Activated T-helper 17 cell treated with anti-CD3 and anti-CD28 coated beads, Interleukin-2, amount 50 U/mL, for 72 hours (primary cell): ENCODE measurements at places on chromosomes 7 and 10. TPM values are rescaled to one million over a fixed set of nuclear protein-coding genes. Genes with fewer than 3 reads are reported as not detected.
A peak's percentile ranks its signal among the peaks of the same experiment; 100 is the strongest.

The CPVL gene
- 0.63 TPM for total RNA-seq

The NUTM2B gene
- total RNA-seq, result 0.45 TPM

The TMEM140 gene
- 16.6 TPM for total RNA-seq

The SGPL1 gene
- 23.9 TPM for total RNA-seq

The PSD gene
- total RNA-seq, result 3.0 TPM

The ASIC3 gene
- total RNA-seq, result 9.0 TPM

The OR2A12 gene
- not detected for total RNA-seq

The LIPM gene
- not detected for total RNA-seq

DNA sequence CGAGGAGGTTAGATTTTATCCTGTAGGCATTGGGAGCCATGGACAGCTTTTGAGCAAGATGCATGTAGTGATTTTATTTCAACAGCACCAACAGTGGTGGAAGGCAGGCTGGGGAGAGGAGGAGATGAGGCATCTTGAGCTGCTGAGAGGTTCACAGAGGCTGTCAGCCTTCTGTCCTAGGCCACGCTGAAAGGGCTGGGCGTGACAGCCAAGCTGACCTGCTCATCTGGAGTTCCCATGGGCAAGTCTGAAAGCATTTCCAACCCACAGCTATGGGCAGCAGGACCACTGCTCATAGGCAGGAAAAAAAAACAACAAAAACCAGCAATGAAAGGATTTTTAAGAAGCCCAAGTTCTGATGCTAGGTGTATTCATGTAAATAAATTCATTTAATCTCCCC, 7.7 kb downstream of the NEURL1 start:
- H3K36me3 ChIP-seq, result no peaks in the 10 kb centered on the region
- H3K27ac ChIP-seq, result no peak overlapping the region
- H3K4me1 ChIP-seq, result peaks cover 16% of the 10 kb centered on the region

GRCh38 chr7:77202481-77202976, 2.9 kb upstream of the FGL2 start:
- peaks cover 16% of the 10 kb centered on the region for H3K4me1 ChIP-seq
- no peaks in the 10 kb centered on the region for H3K27me3 ChIP-seq
- no peaks in the 10 kb centered on the region for H3K36me3 ChIP-seq
- no peak overlapping the region for H3K4me3 ChIP-seq

DNA sequence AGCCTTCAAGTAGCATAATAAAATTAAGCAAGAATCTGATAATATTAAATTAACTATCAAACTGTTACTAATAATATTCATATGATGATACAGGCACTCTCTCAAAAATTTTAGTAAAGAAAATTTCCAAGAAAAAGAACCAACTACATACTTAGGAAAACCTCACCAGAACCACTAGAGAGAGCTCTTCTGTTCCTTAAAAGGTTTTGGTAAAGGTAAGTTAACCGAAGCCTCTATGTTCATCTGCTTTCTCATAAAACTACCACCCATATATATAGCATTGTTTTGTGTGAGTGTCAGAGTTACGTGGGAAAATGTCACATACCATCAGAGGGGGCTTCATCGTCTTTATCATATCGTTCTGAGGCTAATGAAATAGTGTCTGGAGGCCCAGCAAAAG, 20.7 kb downstream of the SKAP2 start:
- ATAC-seq, result no peak
- no peaks in the 10 kb centered on the region for H3K27me3 ChIP-seq
- no peak overlapping the region for H3K27ac ChIP-seq
- no peaks in the 10 kb centered on the region for H3K36me3 ChIP-seq

GRCh38 chr10:102645741-102646609, 1.7 kb downstream of the TRIM8 start:
- H3K4me1 ChIP-seq, result peaks cover 33% of the 10 kb centered on the region
- ATAC-seq, result peak; percentile 64
- peaks cover 59% of the 10 kb centered on the region for H3K36me3 ChIP-seq
- H3K4me3 ChIP-seq, result peak overlapping the region; percentile 99
- no peaks in the 10 kb centered on the region for H3K27me3 ChIP-seq

DNA sequence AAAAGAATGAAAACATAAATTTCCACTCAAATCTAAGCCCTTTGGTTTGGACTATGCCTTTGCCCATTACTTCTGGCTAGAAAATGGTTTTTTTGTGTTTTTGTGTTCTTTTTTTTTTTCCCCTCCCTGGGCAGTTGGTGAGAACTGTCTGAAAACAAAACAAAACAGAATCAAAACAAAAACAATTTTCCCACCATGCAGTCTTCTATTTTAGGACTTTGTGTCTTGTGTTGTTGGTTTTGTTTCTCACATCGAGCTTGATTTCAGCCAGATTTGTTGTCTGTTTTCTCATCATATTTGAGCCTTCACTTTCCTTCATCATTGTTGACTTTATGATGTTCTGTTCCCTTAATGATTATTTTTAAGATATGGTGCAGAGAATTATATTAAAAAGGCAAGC, 206.3 kb downstream of the MACC1 start:
- H3K4me3 ChIP-seq, result no peak overlapping the region
- ATAC-seq, result no peak
- H3K27ac ChIP-seq, result no peak overlapping the region
- H3K36me3 ChIP-seq, result no peaks in the 10 kb centered on the region
- H3K27me3 ChIP-seq, result no peaks in the 10 kb centered on the region

GRCh38 chr10:63155388-63156020, 22.4 kb downstream of the NRBF2 start:
- H3K36me3 ChIP-seq, result peaks cover 52% of the 10 kb centered on the region
- ATAC-seq, result no peak
- no peaks in the 10 kb centered on the region for H3K27me3 ChIP-seq
- H3K4me3 ChIP-seq, result no peak overlapping the region

DNA sequence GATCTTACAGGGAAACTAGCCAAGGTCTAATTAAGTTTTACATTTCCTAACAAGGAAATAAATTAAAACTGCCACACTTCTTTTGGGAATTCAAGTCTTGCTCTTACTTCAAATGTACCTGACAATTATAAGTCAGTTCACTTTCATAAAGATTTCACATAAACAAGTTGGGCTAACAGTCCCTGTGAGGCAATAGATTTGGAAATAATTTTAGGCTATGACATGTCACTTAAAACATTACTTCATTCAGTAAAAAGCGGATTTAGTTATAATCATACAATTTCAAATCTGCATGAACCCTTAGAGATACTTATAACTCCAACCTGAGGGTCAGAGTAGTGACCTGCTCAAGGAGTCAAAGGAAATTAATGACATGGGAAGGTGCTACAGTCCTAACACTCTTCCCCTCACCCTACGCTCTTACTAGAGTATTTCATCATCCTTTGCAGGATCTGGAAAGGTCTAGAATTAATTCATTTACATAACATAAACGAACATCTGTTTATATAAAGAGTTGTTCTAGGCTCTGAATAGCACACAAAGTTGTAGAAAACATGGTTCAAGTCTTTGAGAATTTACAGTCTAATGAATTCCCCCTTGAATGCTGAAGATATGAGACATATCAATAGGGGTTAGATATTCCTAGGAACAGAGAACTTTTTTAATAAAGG, 32.3 kb upstream of the DNAJB12 start:
- no peaks in the 10 kb centered on the region for H3K4me1 ChIP-seq
- H3K4me3 ChIP-seq, result no peak overlapping the region
- no peak overlapping the region for H3K27ac ChIP-seq
- ATAC-seq, result no peak

GRCh38 chr10:6115824-6116350, 27.1 kb downstream of the RBM17 start:
- no peak overlapping the region for H3K4me3 ChIP-seq
- no peak overlapping the region for H3K27ac ChIP-seq
- H3K36me3 ChIP-seq, result peaks cover 61% of the 10 kb centered on the region
- no peaks in the 10 kb centered on the region for H3K27me3 ChIP-seq
- ATAC-seq, result no peak

GRCh38 chr7:106140406-106141173, 28.5 kb upstream of the SYPL1 start:
- no peak for ATAC-seq
- H3K27ac ChIP-seq, result no peak overlapping the region
- H3K4me1 ChIP-seq, result no peaks in the 10 kb centered on the region
- peaks cover 7% of the 10 kb centered on the region for H3K27me3 ChIP-seq
- no peaks in the 10 kb centered on the region for H3K36me3 ChIP-seq

DNA sequence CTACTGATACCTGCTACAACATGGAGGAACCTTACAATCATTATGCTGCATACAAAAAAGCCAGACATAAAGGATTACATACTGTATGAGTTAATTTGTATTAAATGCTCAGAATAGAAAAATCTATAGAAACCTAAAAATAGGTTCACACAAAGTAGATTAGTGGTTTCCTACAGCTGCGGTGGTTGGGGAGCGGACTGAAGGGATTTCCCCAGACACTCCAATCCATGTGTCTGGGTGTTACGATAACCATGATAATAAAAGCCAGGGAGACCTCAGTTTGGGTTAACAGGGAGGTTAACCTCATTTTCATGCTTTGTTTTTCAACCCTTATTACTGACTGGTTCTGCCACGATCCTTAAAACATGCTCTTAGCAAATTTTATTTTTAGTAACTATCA, 355.9 kb downstream of the KCNMA1 start:
- H3K27me3 ChIP-seq, result peaks cover 11% of the 10 kb centered on the region
- no peak for ATAC-seq

DNA sequence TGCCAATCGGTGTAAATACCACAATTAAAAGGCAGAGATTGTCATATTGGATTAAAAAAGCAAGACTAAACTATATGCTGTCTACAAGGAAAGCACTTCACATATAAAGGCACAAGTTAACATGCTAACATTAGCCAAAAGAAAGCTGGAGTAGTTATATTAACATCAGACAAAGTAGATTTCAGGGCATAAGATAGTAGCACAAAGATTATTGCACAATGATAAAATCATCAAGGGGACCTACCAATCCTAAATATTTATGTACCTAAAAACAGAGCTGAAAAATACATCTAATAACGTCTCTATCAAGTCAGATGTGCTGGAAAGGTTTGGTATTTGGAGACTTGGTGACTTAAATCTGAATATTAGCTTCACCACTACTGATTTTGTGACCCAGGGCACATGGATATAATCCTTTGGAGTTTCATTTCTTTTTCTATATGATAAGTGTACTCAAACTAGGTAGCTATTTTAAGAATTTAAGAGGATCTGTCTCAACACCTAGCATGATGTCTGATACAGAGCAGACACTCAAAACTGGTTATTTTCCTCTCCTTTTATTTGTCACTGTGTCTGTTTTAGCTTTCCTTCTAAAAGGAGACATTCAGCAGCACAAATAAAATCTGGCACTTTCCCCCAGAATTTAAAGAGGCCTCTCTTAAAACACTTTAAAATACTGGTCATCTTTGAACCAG, 156.5 kb downstream of the DOCK4 start:
- no peak overlapping the region for H3K27ac ChIP-seq
- H3K4me1 ChIP-seq, result no peaks in the 10 kb centered on the region
- ATAC-seq, result no peak
- H3K27me3 ChIP-seq, result peaks cover 7% of the 10 kb centered on the region

- H3K27me3 ChIP-seq, result no peaks in the 10 kb centered on the region
- H3K27ac ChIP-seq, result no peak overlapping the region
- no peak overlapping the region for H3K4me3 ChIP-seq
- peaks cover 8% of the 10 kb centered on the region for H3K4me1 ChIP-seq
- no peak for ATAC-seq
Observed at GRCh38 chr10:93272884-93273675, 199.4 kb downstream of the CYP26A1 start.

DNA sequence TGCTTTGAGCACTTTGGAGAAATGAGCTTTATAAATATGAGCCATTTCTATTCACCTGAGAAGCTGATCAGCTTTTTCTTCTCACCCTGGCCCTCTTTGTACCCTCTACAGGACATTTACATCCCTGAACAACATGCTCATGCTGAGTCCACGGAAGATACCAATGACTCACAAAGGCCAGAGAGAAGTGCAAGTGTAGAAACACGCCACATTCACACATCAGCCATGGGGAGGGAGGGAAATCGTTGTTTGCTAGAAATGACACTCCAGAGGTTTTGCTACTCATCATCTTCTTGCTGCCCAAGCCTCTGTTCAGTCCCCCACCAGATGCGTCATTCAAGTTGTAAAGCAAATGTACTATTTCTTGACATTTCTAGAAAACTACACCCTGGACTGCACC, 2.8 kb upstream of the UCN3 start:
- no peak overlapping the region for H3K4me3 ChIP-seq
- no peaks in the 10 kb centered on the region for H3K4me1 ChIP-seq
- no peak for ATAC-seq
- H3K27me3 ChIP-seq, result peaks cover 19% of the 10 kb centered on the region

DNA sequence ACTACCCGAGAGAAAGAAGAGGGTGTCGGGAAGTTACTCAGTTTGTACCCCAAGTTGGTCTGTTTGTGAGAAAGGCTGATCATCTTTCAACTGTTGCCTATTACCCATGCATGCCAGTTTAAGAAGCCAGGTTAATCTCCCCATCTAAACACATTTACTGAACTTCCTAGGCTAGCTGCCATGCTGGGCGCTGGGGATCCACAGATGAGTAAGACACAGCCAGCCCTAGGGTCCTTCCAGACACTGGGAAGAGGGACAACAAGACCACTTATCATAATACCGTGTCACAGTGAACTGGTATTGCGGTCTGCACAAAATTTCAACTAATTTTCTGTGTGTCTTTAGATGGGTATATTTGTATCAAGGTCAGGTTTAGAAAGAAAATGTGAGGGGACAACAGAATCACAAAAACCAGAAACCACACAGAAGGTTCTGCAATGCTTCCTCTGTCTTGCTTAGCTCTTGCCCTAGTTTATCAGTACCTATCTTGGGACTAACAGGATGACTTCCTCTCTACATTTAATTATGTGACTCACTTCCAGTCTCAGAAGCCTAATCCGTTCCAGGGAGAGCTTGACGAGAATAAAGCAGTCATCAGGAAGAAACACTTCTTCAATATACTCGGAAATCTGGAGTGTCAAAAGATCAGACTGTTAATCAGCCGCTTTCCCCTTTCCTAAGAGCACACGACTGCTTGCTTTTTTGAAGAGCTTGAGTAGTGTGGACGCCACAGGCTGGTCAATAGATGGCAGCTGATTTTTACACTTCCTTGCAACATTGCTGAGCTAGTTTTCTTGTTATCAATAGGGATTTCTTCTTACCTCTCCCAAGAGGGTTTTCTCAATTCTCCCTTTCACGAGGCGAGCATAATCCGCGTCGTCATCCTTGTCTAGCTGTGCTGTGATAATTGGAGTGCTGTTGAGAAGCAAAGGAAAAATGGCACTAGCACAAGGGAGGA, 45.7 kb downstream of the POLR3A start:
- no peaks in the 10 kb centered on the region for H3K27me3 ChIP-seq
- no peak overlapping the region for H3K27ac ChIP-seq
- H3K4me3 ChIP-seq, result no peak overlapping the region
- peaks cover 98% of the 10 kb centered on the region for H3K36me3 ChIP-seq

DNA sequence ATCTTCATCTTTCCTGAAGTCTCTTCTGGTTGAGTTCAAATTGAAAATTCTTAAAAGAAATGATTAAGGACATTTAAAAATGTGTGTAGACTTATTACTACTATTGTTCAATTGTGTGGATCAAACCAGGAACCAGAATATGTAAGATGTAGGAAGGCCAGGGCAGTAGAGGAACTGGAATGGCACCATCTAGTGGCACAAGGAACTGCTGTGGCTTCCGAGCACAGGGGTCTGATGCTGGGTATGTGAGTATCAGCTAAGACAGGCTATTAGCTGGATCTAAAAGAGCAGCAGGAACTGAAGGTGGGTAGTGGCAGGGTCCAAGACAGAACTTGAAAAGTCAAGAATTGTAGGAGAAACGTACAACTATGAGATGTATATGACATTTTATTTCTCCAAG, 247.3 kb downstream of the SEMA3A start:
- H3K36me3 ChIP-seq, result no peaks in the 10 kb centered on the region
- H3K4me1 ChIP-seq, result no peaks in the 10 kb centered on the region
- no peak overlapping the region for H3K4me3 ChIP-seq
- no peak for ATAC-seq
